ENCODE measurements at places on chromosomes 16 and 17.

DNA sequence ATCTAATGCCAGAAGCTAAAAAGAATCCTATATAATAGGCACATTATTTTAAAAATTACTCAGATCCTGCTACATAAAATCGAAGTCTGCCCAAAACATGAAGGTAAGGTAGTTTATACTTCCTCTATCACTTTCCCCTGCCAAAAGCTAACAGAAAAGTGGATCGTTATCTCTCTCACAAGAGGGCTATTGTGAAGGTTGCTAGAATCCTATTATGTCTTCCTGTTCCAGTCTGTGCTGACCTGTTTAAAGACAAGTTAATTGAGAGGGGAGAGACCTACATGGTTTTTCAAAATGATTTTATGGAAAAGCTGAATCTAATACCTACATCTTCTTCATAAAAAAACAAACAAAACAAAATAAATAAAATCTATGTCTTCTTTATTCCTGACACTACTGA, 1410.9 kb upstream of the CDH8 start:
- DNase-seq: no peak

DNA sequence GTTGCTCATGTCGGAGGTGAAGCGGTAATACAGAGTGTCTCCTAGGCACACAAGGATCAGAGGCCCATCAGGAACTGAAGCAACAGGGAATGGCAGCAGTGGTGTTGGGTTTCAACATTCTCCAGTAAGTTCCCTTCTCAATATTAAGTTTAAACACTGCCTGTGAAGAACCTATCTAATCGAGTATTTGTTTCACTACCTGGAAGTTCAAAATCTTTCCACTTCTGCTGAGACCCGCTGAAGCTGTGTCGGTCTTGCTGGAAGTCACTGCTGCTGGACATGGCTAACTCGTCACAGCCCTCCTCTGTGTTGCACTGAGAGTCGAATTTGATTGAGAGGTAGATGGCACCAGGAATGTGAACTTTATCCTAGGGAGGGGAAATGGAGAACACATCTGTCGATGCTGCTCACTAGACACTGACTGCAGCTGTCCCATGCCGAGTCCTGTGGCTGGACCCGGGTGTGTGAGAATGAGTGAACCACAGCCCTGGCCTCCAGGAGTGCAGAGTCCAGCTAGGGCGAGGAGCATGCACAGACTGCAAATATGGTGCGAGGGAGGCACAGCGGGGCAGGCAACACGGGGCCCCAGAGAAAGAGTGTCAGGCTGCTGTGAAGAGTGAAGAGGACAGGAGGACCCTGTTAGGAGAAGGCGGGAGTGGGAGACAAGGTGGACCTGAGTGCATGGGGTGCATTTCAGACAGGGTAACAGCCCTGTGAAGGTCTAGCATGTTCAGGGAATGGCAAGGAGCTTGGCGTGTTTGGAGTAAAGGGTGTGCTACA, 50.1 kb upstream of the ATP2A3 start:
- peak; percentile 39 for DNase-seq

- no peak for DNase-seq
These were observed 335.9 kb upstream of the TNRC6C start for GRCh38 chr17:77622647-77623046.

GRCh38 chr16:52812678-52813556, 239.8 kb downstream of the CHD9NB start:
- no peak for DNase-seq

- DNase-seq: no peak
These were observed 2.0 kb downstream of the TK1 start for GRCh38 chr17:78184868-78185267.

DNA sequence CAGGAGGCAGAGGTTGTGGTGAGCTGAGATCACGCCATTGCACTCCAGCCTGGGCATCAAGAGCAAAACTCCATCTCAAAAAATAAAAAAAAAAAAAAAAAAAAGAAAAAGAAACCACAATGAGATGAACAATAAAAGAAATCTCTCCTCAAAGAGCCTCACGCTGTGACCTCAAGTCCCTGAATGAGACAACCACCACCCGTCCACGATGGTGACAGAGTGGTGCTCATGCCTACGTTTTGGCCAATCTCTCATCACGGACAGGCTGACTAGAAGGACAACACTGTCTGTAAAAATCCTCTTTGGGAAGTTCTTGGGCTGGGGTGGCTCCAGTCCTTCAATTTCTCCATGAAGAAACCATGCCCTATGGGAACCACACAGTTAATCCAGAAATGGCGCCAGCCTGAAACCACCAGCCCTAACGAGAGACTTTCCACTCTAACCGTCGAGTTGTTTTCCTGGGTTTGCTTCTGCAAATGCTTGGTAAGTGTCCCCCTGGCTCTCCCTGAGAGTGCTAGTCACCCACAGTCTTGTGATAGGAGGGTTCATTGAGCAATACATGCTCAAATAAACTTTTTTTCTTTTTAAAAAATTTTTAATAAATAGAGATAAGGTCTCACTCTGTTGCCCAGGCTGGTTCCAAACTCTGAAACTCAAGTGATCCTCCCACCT, 15.0 kb upstream of the PRSS27 start:
- no peak for DNase-seq

DNA sequence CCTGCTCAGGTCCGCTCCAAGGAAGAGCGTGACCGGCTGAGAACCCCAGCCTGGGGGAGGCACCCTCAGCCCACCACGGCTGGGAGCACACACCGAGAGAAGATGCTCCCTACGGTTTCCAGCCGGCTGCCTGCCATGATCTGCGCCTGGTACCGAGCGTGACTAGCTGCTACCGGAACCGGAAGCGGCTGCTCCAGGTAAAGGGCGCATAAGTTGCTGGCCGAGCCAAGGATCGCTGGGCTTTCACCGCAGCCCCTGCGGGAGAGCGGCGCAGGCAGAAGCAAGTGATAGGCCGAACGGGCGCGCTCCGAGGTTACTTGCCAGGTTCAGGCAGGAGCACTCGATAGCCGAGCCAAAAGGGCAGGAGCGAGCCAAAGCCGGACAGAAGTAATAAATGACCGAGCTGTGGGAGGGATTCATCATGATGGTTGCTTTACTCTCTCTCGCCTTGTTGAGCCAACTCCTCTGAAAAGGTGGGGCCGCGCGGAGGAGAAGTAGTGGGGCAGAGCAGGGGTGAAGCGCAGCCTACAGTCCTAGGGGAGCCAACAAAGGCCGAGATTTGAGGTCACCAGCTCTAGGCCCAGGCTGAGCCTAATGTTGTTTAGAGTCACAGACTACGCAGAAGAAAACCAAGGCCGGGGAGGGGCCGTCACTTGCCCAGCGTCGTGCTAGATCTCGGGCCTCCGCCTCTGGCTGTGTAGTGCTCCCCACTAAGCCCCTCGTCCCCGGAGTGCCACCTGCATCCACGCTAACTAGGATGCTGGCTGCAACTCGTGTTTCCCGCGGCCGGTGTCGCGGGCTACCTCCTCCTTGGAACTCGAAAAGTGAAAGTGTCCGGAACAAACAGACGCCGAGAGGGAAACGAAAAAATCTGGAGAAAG, at the start of gene MRPS23:
Gene MRPS23 (minus strand): TSS at position 171 of the 881 bp plus-strand sequence. CDS start 34 bp downstream, at position 137.
- peak; percentile 89 for DNase-seq

GRCh38 chr16:60741810-60742209, 1294.4 kb downstream of the CDH8 start:
- no peak for DNase-seq

- no peak for DNase-seq
These were observed 975 bp downstream of the SNX29 start for GRCh38 chr16:11977376-11978041.

DNA sequence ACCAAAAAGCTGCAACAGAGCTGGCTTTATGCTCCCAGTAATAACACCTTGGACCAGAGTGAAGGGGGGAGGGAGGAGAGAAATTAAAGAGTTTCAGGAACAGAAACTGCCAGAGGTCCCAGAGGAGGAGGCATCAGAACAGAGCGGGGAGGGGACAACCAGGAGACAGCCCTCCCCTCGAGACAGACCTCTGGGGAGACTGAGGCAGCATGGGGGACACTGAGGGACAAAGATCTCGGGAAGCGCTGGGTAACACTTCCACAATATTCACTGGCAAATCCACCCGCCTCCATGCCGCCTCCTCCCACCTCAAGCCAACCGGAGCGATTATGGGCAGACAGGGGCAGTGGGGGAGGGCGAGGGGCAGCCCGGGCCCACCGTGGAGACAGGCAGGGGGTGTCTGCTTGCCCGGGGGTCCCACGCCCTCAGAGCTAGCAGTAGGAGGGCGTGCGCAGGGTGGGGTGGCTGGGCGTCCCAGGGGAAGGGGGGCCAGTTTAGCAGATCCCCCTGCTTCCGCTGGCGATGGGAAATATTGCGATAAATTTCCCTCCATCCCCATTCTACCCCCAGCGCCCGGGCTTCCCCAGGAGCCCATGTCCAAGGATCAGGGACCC, 1.2 kb downstream of the PCGF2 start:
- DNase-seq: no peak

GRCh38 chr17:1957037-1957436, 68.1 kb downstream of the RTN4RL1 start:
- no peak for DNase-seq

GRCh38 chr16:66662445-66663194, 33.9 kb downstream of the CMTM4 start:
- peak; percentile 38 for DNase-seq

DNA sequence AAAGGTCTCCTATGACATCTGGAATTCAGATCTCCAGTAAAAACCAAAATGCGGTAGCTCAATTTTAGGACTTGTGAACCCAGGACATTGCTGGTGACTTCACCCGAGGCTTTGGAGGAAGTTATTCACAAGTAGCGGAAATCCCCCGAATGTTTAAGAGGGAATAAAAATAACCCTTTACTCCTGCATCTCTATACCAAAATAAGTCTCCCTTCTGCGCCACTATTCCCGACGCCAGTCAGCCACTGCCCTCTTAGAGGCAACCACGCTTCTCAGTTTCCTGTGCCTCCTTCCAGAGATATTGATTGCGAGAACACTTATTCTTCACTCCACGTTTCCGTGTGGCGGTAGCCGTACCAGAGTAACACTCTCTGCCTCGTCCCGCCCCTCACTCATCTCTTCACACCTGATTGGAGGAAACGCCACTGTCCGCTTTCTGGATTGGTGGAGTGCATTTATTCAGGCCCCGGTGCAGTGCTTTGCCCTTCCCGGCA, 27.4 kb downstream of the EMP2 start:
- DNase-seq: no peak

GRCh38 chr16:75317101-75317522, 65.7 kb upstream of the BCAR1 start:
- no peak for DNase-seq

GRCh38 chr17:6358131-6358530, 76.8 kb downstream of the AIPL1 start:
- no peak for DNase-seq

- no peak for DNase-seq
These were observed 189.0 kb downstream of the MAP2K4 start for GRCh38 chr17:12209632-12210191.

- DNase-seq: no peak
These were observed 10.4 kb upstream of the GNA13 start for GRCh38 chr17:65066901-65067300.

GRCh38 chr16:21953541-21953902, 361 bp downstream of the UQCRC2 start:
- DNase-seq: no peak

- no peak for DNase-seq
These were observed at the start of gene SMIM36 for GRCh38 chr17:55510986-55511721. Gene SMIM36, minus strand, starts transcription at chr17:55511452.

DNA sequence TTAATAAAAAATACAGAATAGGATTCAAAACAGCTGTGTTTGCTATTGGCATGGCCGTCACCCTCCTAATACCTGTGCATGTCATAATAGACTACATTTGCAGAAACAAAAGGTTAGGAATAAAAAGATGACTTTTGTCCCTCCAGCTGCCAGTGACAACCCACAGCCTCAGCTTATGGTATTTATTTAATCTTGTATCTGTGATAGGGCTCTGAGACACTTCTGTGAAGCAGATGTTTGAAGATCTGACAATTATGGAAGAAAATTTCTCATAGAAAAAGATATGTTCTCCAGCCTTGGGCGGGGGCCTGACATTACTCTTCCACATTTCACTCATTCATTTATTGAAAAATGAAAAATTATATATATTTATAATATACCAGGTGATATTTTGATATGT, 62.2 kb downstream of the PITPNC1 start:
- DNase-seq: no peak

GRCh38 chr16:86994651-86995171, 322.5 kb downstream of the C16orf95 start:
- DNase-seq: no peak

DNA sequence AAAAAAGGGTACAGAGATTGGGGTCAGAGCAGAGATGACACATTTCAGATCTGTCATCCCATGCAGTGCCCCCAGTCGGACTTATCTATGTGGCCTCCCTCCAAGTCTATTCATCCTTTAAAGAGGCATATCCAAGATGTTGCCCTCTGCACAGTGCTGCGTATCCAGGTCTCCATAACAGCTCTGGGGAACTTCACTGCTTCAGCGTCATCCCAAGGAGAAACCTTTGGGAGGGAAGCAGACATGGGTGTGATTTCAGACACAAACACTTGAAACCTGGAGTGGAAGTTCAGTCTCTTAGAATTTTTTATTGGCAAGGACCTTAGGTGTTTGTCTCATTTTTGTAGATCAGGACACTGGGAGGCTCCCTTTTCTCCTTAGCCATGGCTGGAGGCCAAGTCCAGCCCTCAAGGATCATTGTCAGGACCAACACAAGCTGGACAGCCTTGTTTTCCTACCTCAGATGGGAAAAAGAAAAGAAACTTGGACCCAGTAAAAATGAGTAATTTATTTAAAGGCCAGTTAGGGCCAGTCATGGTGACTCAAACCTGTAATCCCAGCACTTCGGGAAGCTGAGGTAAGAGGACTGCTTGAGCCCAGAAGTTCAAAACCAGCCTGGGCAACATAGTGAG, 23.9 kb upstream of the NLK start:
- DNase-seq: no peak

- peak; percentile 26 for DNase-seq
These were observed 6.1 kb upstream of the ITGAM start for GRCh38 chr16:31253642-31254045.

GRCh38 chr16:7185689-7186088, 147.0 kb upstream of the RBFOX1 start:
- DNase-seq: no peak

DNA sequence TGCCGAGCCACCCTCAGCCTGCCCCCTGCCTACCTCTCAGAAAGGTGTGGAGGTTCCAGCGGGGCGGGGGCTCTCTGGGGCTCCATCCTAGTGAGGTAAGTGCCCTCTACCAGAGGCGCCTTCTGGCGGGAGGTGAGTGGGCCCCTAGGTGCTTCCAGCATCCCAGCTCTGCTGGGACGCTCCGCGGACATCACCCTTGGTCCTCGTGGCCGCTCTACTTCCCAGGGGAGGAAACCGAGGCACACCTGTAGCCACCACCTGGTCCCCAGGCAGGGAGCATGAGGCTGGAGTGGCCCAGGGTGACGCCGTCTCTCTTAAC, 1.4 kb downstream of the MCRIP2 start:
- no peak for DNase-seq

DNA sequence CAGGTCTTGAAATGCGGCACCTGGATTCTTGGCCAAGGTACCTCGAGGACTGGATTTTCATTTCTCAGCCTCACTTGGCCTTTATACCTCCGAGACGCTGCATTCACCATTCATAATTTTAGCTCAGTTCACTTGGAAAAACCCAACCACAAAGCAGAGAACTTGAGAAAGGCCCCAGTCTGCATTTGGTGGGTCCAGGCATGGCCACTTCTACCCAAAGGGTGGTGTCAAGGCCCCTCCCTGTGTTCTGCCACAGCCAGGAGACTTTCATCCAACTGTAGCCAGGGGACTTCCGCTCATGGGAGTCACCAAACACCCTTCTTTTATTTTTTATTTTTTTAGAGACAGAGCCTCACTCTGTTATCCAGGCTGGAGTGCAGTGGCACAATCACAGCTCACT, 14.7 kb upstream of the TVP23A start:
- no peak for DNase-seq

- peak; percentile 96 for DNase-seq
These were observed at the start of gene SPATA20 for GRCh38 chr17:50547035-50547735. Gene SPATA20, plus strand, starts transcription at chr17:50547174. Its CDS starts 35 bp downstream, at chr17:50547209.

Measured in HuH-7 (cell line).